ENCODE measurements at places on chromosomes 4 and X.

- no peaks in the 10 kb centered on the region for H3K4me1 ChIP-seq
- peaks cover 4% of the 10 kb centered on the region for H3K36me3 ChIP-seq
- DNase-seq, result no peak
- peak overlapping the region; percentile 67 for H3K27ac ChIP-seq
These were observed 473 bp upstream of the BCLAF3 start for GRCh38 chrX:19991350-19991718.

GRCh38 chrX:134241960-134242619 lies 5.1 kb downstream of the CCDC160 start:
- no peak overlapping the region for H3K27ac ChIP-seq
- no peaks in the 10 kb centered on the region for H3K27me3 ChIP-seq
- no peak for DNase-seq
- no peak overlapping the region for H3K4me3 ChIP-seq
- H3K36me3 ChIP-seq, result no peaks in the 10 kb centered on the region

DNA sequence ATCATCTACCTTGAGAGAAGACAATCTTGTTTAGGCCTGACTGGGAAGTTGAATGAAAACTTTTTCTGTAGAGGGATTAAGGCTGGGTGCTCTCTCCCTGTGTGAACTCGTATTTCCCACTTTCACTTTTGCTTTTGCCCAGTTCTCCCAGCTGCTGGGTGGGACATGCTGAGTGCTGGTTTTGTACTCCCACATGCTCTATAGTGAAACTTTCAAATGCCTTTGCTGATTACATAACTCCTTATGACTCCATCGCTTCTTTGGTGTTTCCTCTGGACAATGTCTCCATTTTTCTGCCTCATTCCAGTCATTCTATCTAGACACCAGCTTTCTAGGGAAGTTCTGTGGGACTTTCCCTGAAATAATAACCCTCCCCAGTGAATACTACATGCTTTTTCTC lies 100.5 kb downstream of the CLNK start:
- DNase-seq, result no peak
- peaks cover 15% of the 10 kb centered on the region for H3K4me1 ChIP-seq
- H3K36me3 ChIP-seq, result no peaks in the 10 kb centered on the region
- peaks cover 3% of the 10 kb centered on the region for H3K27me3 ChIP-seq

- DNase-seq, result no peak
- no peaks in the 10 kb centered on the region for H3K36me3 ChIP-seq
- H3K27ac ChIP-seq, result no peak overlapping the region
These were observed 132.9 kb upstream of the TMEM47 start for GRCh38 chrX:34790026-34790425.

DNA sequence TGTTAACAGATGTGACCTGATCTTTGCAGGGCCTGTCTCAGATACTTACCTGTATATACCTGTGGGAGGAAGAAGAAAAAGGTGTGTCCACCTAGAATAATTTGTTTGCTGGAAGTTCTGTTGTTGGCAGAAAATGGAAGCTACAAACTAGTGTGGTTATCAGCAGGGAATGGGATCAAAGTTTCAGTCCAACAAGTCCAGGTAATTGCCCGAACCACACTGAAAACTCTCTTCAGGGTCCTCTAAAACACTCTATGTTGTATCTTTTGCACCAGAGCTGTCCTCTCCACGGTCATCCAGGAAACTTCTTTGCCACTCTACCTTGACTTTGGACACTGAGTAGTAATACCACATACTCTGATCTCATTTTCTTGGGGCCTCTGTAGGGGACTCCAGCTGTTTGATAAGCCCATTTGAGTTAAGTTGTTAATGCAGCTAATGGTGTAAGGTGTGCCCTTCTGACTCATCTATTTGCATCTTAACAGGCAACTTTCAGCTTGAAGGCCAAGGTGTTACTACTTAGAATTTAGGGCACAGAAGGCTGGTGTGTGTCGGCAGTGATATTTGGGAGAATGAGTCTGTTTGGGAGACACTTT lies 38.7 kb upstream of the GATB start:
- no peaks in the 10 kb centered on the region for H3K36me3 ChIP-seq
- no peak for DNase-seq
- no peak overlapping the region for H3K4me3 ChIP-seq

- H3K4me3 ChIP-seq, result no peak overlapping the region
- DNase-seq, result peak; percentile 48
- no peak overlapping the region for H3K27ac ChIP-seq
- peaks cover 20% of the 10 kb centered on the region for H3K4me1 ChIP-seq
- H3K27me3 ChIP-seq, result no peaks in the 10 kb centered on the region
These were observed 8.1 kb downstream of the PSAPL1 start for GRCh38 chr4:7426525-7427171.

DNA sequence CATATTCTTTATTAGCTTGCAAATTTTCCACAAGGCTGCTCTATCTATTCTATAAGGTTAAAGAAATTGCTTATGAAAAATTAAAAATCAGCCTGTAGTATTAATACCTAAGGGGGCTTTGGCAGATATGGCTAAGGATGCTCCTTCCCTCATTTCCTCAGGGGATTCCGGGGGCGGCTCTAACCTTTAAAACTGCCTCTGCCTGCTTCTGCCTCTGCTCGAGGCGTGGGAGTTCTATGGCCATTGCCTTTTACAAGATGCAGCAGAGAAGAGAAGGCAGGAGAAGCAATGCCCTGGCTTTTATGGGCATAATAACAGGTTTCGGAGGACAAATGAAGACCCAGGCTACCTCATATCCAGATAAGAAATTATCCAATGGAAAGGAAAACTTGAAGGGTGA lies 8.6 kb upstream of the CDKN2AIP start:
- no peak overlapping the region for H3K27ac ChIP-seq
- no peaks in the 10 kb centered on the region for H3K27me3 ChIP-seq
- H3K4me1 ChIP-seq, result peaks cover 12% of the 10 kb centered on the region
- H3K36me3 ChIP-seq, result no peaks in the 10 kb centered on the region

DNA sequence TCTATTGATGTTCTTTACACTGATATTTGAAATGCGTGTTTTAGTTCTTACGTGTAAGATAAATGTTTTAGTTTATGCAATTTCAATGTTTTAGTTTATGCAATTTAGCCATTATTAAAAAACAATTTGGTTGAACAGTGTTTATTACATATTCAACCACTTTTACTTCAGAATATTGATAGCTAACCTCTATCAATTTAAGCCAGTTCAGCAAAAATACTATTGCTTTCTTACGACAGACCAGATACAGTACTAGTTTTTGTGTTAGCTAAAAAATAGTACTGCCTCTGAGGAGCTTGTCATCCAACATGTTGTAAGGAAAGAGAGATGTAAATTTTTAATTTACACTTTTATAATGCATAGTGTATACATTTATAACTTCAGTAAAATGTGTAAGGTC lies 361.7 kb upstream of the FAT1 start:
- H3K4me1 ChIP-seq, result no peaks in the 10 kb centered on the region
- H3K27me3 ChIP-seq, result no peaks in the 10 kb centered on the region

- H3K36me3 ChIP-seq, result no peaks in the 10 kb centered on the region
- H3K27ac ChIP-seq, result no peak overlapping the region
- peaks cover 5% of the 10 kb centered on the region for H3K4me1 ChIP-seq
- DNase-seq, result no peak
These were observed 625 bp upstream of the GABRA4 start for GRCh38 chr4:46994007-46994405.

GRCh38 chrX:386239-386767 lies 404 bp downstream of the PPP2R3B start:
- DNase-seq, result no peak
- no peak overlapping the region for H3K27ac ChIP-seq
- peaks cover 3% of the 10 kb centered on the region for H3K36me3 ChIP-seq

DNA sequence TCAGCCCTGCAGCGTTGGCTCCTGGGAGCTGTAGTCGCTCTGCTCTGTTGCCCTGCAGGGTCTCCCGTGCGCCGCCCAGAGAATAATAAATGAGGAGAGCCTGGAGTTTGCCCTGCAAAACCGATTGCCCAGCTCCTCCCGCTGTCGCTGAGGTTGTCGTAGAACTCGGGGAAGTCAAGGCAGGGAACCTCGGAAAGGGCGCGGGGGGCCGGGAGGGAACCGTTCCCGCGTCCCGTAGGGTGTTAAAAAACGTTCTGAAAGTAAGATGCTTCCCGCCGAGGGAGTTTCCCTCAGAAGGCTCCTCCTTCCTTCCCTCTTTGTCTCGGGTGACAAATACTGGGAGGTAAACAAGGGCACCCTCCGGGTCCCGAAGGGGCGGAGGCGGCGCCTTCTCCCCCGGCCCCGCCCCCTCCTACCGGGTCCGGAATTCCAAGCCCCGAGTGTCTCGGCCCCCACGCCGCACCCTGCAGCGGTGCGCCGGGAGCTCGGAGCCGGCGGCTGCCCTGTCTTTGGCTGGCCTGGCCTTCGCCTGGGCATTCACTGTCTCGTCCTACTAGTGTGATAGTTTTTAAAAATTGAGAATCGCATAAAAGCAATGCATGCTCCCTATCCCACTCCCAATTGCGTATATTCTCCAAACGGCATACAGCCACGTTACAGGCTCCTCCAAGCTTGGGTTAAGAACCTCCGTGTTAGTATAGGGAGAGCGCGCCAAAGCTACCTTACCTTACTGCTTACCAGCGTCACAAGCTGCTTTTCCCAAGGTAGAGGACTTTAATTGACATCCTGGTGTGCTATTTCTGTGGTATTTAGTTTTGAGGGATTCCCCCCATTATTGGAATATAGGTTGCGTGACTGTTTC lies 964 bp upstream of the HMGB2 start:
- peaks cover 4% of the 10 kb centered on the region for H3K27me3 ChIP-seq
- peak; percentile 87 for DNase-seq
- H3K4me3 ChIP-seq, result peak overlapping the region; percentile 100
- peaks cover 22% of the 10 kb centered on the region for H3K4me1 ChIP-seq

DNA sequence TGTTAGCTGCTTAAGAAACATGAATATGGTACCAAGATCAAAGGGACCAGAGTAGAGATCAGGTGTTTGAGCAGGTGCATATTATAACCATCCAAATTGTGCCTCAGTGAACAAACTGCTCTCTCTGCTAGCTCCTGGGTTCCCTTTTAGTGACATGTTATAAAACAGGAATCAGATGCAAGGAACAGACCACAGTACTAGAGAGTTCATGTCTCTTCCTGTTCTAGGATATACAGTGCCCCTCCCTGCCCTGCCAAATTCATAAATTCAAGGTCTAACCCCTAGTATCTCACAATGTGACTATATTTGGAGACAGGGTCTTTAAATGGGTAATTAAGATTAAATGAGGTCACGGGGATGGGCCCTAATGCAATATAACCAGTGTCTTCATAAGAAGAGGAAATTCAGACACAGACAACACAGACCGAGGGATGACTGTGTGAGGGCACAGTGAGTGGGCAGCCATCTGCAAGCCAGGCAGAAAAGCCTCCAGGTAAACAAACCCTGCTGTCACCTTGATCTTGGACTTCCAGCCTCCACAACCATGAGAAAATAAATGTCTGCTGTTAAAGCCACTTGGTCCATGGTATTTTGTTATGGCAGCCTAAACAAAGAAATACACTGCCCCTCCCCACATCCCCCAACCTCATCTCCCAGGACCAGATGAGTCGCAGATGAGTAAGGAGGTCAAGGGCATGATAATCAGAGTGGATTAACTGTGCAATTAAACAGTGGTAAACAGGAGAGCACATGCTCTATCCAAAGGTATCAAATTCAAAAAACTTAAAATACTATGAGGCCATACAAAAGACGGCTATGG lies 82.5 kb downstream of the RBM47 start:
- H3K36me3 ChIP-seq, result no peaks in the 10 kb centered on the region
- H3K4me3 ChIP-seq, result no peak overlapping the region
- peaks cover 18% of the 10 kb centered on the region for H3K4me1 ChIP-seq
- no peaks in the 10 kb centered on the region for H3K27me3 ChIP-seq
- peak overlapping the region; percentile 83 for H3K27ac ChIP-seq
- no peak for DNase-seq

DNA sequence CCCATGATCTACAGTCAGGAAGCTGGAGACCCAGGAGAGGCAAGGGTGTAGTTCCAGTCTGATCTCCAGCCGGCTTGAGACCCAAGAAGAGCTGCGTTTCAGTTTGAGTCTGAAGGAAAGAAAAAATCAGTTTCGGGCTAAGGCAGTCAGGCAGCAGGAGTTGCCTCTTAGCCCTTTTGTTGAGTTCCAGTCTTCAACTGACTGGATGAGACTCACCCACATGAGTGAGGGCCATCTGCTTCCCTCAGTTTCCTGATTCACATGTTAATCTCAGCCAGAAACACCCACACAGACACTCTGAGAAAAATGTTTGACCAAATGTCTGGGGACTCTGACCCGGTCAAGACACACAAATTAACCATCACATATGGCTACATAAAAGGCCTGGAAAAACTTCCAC lies 73.6 kb upstream of the ELOVL6 start:
- no peak overlapping the region for H3K27ac ChIP-seq
- no peak overlapping the region for H3K4me3 ChIP-seq
- no peaks in the 10 kb centered on the region for H3K36me3 ChIP-seq
- no peaks in the 10 kb centered on the region for H3K4me1 ChIP-seq
- DNase-seq, result no peak

DNA sequence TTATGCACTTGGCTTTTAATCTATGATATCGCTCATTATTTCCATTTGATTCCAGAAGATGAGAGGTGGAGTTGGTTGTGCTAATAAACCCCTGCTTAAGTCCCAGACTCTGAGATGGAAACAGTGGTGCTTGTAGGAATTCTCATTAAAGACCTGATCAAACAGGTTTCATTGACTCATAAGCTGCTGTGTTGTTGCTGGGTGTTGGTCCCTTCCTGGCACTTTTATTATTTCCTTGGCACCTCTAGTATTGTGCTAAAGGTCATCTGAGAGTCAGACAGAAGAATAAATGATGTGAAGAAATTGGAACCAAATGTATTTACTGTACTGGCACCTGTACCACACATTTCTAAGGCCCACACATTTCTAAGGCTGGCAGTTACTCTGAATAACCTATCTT lies 544.7 kb upstream of the NR3C2 start:
- H3K4me1 ChIP-seq, result peaks cover 3% of the 10 kb centered on the region
- DNase-seq, result no peak
- H3K4me3 ChIP-seq, result no peak overlapping the region

DNA sequence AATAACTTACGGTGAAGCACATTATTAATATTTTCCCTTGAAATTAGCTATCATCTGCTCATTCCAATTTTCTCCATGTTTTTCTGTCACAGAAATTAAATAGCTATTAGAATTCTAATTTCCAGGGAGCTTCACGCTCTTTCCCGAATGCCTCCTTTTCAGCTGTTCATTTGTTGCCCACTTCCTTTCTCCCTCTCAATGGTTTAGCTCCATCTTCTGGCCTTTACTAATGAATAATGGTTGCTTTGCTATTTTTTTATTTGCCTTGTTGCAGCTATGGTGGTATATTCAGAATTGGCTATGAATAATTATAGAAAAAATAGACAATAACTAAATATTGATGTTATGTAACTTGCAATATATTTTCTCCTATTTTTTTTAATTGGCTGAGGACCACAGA lies 70.5 kb downstream of the GRIA2 start:
- no peak overlapping the region for H3K4me3 ChIP-seq
- DNase-seq, result no peak
- H3K27ac ChIP-seq, result no peak overlapping the region
- no peaks in the 10 kb centered on the region for H3K36me3 ChIP-seq

GRCh38 chr4:144910723-144911122 lies 187.3 kb downstream of the ANAPC10 start:
- no peaks in the 10 kb centered on the region for H3K27me3 ChIP-seq
- no peak for DNase-seq
- no peak overlapping the region for H3K4me3 ChIP-seq
- H3K27ac ChIP-seq, result no peak overlapping the region
- H3K4me1 ChIP-seq, result no peaks in the 10 kb centered on the region

GRCh38 chr4:152106113-152106763 lies 345.4 kb upstream of the GATB start:
- H3K27ac ChIP-seq, result peak overlapping the region; percentile 24
- H3K4me1 ChIP-seq, result peaks cover 58% of the 10 kb centered on the region
- no peak overlapping the region for H3K4me3 ChIP-seq
- H3K27me3 ChIP-seq, result peaks cover 4% of the 10 kb centered on the region

Data from type B pancreatic cell (in vitro differentiated cells).